ENCODE measurements at places on chromosomes 3 and 15. TPM values are rescaled to one million over a fixed set of nuclear protein-coding genes. Genes with fewer than 3 reads are reported as not detected.

DNA sequence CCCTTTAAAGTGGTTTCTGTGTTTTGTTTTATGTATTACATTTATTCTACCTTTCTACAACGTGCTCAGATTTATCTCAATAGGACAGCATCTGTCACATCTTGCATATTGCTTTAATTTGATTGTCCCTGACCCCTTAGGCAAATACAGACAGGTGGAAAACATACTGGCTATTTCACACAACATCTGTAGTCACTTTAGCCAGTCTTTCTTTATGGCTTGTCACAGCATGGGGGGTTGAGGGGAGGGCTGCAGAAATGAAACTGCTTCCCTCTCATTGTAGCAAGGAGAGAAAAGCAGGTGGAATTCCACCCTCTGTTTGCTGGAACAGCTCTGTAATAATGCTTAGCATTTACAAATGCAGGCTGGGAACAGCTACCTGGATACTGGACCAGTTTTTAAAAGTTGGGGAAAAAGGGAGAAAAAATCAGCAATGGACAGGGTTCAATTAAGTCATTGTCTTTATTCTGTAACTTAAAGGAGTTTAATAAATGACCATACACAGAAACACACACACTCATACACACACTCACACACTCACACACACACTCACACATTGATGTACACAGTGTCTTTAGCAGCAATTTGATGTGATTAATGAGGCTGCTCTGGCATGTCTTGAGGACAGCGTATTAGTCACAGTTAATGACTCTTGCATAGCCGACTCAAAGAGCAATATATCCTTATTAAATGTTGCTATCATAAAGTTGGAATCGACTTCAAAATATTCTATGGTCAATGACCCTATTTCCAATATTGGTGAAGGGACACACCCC is 283.7 kb upstream of the GBE1 start:
- no peak for DNase-seq

GRCh38 chr3:31105438-31106077 is 211.1 kb upstream of the GADL1 start:
- DNase-seq: no peak

Gene CRYBG3
- total RNA-seq: 62.6 TPM

Gene LRRC34
- 1.9 TPM for total RNA-seq

Gene FGD5
- 9.1 TPM for total RNA-seq

Gene XYLB
- total RNA-seq: 4.1 TPM

GRCh38 chr3:127053979-127054378 is 71.1 kb downstream of the PLXNA1 start:
- no peak for DNase-seq

- no peak for DNase-seq
Observed at GRCh38 chr3:52800079-52800478, 5.5 kb downstream of the ITIH3 start.

GRCh38 chr3:59372346-59372745 is 322.5 kb upstream of the CFAP20DC start:
- no peak for DNase-seq

DNA sequence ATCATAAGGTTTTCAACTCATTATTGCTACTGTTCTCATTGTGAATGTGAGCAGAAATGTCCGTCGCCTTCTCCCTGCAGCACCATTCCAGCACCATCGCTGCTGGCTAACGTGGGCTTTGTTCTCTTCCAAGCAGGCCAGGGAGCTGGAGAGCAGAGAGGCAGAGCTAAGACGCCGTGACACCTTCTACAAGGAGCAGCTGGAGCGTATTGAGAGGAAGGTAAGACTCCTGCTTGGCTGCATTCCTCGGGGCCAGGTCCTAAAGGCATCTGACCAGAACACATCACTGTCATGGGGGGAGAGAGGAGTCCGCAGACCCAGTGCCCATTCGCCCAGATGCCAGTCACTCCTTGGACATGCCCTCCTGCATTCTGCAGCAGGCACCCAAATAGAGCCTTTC is 130.4 kb upstream of the PLXNA1 start:
- DNase-seq: no peak

GRCh38 chr15:64341961-64342360 is 14.0 kb downstream of the CSNK1G1 start:
- DNase-seq: no peak

DNA sequence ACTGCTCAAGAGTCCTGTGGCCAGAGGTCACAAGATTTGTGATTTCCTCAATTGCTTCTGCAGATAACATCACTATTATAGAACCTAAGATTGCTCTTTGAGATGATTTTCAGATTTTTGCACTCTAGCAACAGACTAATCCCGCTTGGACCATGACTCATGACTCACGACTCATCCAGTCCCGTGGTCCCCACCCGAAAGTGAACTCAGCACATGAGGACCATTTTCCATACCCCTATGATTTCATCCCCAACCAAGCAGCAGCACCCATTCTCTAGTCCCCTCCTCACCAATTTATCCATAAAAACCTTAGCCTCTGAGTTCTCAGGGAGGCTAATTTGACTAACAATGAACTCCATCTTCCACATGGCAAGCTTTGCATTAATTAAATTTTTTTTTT is 106.3 kb upstream of the ALCAM start:
- no peak for DNase-seq

Gene SPINK8
- not detected for total RNA-seq

DNA sequence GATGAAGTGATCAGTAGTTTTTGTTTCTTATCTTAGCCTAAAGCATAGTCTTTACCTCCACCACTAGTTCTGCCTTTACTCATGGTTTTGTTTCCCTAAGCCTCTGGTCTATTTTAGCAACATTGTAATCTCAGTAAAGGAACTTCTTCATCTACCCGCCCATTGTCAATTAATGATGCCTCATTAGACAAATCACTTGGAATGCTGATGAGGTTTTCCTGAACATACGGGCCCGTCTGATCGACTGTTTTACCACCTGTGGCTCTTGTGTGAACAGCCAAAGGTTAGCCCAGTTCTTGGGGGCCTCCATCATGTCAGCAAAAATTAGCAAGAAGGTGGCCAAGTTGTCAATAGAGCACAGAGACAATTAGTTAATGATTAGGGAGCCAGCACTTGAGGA is 470.1 kb upstream of the ARRDC4 start:
- DNase-seq: no peak

Gene AGBL1
- not detected for total RNA-seq

DNA sequence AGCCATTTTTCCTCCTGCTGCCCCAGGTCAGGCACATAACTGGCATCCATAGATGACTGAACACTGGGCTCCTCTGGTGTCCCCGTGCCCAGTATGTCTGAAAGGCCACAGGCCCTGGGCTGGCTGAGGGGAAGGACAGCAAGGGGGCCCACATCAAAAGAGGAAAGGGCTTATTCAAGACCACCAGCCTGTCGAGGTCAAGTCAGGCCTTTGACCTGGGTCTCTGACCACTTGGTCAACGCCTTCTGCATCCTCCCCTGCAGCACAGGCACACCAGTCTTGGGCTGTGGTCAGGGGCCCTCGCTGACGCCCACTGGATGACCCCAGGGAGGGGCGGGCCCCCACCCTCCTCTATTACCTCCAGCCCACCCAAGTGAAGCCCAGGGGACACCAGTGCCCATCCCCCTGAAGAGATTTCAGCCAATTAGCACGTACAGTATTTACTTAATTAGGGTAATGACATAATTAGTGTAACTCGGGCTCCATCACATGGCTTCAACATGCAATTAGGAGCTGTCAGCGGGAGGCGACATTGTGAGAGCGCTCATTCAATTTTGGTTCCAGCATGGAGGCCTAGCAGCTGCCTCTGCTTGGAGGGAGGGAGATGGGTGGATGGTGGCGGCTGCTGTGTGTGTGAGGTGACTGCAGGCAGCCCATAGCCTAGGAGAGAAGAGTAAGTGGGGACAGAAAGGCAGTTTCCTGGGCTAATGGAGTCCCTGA is 13.5 kb upstream of the DNAH1 start:
- no peak for DNase-seq

DNA sequence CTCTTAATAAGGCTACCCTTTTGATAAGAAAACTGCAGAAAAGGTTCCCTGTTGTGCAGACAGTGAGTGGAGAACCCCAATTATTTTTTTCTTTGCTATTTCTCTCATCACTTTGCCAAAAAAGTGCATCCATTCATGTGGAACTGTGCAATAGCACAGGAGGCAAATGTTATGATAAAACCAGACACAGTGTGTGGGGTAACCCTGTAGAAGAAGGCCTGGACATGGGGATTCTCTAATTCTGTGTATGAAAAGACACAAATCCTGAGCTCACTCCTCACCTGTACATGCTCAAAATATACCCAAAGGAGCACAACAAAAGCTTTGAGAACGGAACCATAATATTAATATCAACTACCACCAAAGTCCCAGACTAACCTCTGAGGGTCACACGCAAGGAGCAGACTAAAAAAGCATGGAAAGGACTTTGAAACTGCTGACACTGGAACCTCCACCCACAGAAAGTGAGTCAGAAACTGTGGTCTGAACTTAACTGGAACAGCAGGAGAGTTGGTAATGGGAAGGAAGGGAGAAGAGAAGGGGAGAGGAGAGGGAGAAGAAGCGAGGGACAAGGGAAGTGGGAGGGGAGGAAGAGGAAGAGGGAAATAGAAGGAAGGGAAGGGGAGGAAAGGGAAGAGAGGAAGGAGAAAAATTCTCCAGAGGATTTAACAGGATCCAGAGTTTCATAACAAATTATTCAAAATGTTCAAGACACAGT is 299.9 kb downstream of the TBC1D5 start:
- no peak for DNase-seq
